Frontal cortex (tissue), 4 donors: ENCODE measurements at places on chromosomes 3 and 15. TPM values are rescaled to one million over a fixed set of nuclear protein-coding genes. Genes with fewer than 3 reads are reported as not detected.

Gene CSTA
- total RNA-seq: not detected

Gene SERPINI2
- 0.41 TPM for total RNA-seq

Gene RETNLB
- total RNA-seq: not detected

Gene GABPB1
- 53.8 TPM for total RNA-seq

Gene LINGO1
- total RNA-seq: 32.6 TPM

Gene CYP1A1
- 0.41 TPM for total RNA-seq
